Forelimb muscle (tissue), 1 donor: ENCODE measurements at places on chromosomes 7 and 10.

DNA sequence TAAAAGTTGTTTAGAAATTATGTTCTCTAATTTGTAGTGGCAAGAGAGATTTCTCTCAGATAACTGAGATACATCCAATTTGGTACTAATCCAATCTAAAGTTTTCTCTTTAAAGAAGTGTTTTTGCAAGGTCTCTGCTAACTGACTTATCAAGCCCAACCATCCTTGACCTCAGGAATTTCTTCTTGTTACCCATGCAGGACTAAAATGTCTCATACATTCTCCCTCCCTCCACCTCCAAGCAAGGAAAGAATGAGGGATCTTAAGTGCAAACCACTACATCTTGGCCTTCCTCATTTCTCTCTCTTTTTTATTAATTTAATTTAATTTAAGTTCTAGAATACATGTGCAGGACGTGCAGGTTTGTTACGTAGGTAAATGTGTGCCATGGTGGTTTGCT lies 12.8 kb downstream of the NRAP start:
- DNase-seq, result no peak

- no peak for DNase-seq
Observed at GRCh38 chr10:114024876-114025610, 18.6 kb upstream of the ADRB1 start.

DNA sequence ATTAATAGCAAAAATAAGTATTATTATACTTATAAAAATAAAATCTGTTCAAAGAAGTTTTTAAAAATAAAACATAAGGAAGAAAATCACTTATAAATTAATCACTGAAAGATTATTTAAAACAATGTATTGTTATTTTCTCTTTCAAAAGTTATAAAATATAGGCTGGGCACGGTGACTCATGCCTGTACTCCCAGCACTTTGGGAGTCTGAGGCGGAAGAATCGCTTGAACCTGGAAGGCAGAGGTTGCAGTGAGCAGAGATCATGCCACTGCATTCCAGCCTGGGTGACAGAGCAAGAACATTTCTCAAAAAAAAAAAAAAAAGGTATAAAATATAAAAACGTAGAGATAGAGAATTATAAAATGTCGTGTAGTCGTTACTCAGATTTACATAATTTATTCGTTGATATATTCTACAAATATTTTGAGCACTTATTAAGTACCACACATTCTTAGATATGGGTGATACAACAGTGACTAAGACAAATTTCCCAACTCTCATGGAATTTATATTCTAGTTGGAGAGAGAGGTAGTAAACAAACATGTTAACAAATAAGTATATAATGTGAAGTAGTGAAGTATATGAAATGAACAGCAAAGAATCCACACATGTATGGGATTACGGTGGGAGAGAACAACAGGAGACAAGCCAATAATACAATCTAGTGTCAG lies 1030.0 kb downstream of the SORCS1 start:
- no peak for DNase-seq

DNA sequence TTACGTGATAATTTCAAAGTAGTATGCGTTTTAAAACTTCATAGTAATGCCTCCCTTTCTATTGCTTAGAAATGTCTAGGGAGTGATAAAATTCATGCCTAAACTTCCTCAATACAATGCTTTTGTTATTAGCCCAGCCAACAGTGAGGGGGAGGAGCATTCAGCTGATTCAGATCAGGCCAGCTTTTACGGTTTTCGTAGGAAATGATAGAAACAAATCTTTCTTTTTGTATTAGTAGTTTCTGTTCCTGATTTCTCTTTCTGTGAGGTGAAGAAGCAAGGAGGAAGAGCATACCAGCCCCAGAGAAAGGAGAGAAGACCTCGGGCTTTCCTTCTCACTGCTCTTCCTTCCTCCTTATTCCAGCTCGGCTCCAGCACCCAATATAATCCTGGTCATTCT lies 35.2 kb upstream of the ITPRID1 start:
- DNase-seq, result peak; percentile 22

DNA sequence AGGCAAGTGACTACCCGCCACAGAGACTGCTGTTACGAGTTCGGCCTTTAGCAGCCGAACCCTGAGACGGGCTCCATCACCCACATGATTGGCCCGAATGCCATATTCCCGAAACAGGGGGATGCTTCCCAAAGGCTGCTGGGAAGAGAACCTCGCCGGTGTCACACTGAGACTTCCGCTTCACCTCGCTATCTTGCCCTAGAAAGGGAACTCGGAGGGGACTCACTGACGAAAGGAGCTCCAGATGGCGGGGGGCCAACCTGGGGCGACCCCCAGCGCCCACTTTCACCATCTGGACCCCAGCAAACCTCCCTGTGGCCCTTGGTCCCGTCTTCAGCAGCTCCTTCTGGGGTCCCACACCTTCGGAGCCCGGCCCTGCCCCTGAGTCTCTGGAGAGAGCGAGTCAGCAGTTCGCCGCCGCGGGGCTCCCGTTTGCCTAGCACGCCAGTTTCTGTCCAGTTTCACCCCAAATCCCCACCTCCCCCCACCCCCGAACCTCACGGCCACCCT lies 529 bp downstream of the HPS1 start:
- DNase-seq, result no peak

- DNase-seq, result no peak
Observed at GRCh38 chr10:96130326-96130995, 364 bp downstream of the ZNF518A start.

GRCh38 chr10:62632071-62632809 lies 172.3 kb upstream of the ADO start:
- DNase-seq, result no peak

DNA sequence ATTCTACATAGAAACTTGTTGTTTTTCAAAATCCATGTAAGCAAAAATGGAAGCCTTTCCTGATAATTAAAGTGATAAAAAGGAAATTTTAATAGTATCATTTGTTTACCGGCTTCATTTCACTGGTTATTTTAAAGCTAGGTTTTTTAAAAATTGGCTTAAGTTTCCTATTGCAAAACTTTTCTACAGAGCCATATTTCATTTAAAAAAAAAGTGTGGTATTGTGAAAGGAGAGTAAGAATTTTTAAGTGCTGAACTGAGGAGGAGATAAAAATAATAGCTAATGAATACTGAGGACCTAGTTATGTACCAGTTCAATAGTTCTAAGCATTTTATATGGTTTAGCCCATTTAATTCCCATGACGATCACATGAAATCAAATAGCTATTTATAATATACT lies 172.2 kb upstream of the COL1A2 start:
- DNase-seq, result no peak

DNA sequence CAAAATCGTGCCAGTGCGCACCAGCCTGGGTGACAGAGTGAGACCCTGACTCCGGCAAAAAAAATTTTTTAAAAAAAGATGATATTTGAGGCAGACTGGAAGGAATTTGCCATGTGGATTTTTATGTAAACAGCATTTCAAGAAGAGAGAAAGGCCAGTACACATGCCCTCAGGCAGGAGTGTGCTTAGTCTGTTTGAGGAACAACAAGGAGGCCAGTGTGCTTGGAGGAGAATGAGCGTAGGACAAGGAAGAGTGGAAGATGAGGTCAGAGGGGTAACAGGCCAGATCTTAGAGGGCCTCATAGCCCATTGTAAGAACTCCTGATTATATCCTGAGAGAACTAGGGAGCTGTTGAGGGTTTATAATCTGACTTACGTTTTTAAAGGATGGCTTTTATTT lies 17.2 kb upstream of the STRIP2 start:
- no peak for DNase-seq

GRCh38 chr10:93032105-93032808 lies 28.3 kb upstream of the CYP26C1 start:
- no peak for DNase-seq

GRCh38 chr10:67657775-67658174 lies 38.2 kb downstream of the CTNNA3 start:
- no peak for DNase-seq

DNA sequence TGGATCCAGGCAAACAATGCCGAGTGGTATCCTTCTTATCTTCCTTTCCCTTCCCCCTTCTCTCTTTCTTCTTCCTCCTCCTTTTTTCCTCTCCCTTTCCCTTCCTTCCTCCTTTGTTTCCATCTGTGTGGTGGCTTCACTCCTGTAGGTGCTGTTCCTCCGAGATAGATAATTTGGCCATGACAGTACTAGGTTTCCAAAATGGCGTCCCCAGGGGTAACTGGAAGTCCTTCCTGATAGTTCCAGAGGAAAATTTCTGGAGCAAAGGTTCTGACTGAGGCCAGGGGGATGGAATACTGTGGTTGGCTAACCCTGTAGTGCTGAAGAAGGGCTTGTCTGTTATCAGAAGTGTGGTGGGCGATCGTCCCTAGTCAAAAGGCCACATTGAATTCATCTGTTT lies 52.5 kb upstream of the CCDC6 start:
- DNase-seq, result no peak

GRCh38 chr7:2157473-2158279 lies 75.1 kb downstream of the MAD1L1 start:
- no peak for DNase-seq

DNA sequence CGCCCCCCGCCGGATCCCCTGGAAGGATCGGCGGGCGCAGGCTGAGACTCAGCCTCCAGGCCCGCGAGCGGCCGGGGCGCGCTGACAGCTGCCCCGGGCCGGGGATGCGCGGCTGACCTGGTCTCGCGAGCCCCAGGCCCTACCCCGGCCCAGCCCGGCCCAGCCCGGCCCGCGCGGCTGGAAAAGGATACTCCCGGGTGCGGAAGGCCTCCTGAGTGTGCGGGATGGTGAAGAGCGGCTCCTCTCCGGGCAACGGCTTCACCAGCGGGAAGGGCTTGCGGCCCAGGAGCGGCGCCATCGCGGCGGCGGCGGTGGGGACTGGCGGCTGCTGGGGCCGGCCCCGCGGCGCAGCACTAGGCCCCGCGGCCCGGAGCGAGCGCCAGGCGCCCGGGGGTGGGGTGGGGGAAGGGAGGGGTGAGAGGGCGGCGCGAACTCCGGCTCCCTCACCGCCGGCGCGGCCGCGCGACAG lies 423 bp downstream of the BAZ1B start:
- DNase-seq, result no peak

- DNase-seq, result no peak
Observed at GRCh38 chr10:86849181-86849894, 92.9 kb downstream of the BMPR1A start.

DNA sequence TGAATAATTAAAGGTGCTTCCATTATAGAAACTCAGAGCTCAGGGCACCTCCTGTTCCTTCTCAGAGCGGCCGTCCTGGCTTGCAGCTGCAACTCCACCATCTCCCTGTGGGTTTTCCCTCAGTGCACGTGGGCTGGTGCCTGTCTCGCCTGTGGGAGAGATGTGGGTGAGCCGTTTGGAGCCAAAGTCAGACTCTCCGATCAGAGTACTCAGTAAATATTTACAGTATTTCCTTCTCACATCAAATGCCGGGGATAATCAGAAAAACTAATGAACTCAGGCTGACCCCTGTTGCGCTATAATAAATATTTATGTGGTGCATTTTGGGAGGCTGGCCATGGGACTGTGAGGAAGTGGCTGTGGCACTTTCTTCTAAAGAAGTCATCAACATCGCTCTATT lies 155.8 kb upstream of the HABP2 start:
- DNase-seq, result no peak

DNA sequence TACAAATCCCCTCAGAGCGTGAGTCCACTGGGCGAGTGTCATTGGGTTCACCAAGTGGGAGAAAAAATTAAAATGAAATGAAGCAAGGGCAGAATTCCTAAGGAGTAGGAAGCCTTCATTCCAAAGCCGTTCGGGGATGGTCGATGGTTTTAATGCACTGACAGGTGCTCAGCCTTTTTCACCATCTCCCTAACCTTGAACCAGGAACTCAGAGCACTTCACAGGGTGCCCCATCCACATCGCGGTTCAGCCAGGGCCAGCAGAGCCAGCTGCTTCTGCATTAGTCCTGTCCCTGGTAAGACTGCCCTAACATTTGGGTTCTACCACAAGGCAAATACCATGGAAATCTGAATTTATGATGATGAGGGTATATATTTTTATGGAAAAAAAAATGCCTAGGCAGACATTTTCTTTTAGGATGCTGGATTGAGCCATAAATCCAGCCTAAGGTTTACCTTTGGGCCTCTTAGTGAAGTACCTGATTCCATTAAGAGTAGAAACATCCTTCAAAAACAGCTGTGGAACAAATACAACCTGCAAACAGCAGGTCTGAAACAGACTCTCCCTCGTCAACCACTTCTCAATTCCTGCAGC lies 203.5 kb upstream of the RNF32 start:
- no peak for DNase-seq

DNA sequence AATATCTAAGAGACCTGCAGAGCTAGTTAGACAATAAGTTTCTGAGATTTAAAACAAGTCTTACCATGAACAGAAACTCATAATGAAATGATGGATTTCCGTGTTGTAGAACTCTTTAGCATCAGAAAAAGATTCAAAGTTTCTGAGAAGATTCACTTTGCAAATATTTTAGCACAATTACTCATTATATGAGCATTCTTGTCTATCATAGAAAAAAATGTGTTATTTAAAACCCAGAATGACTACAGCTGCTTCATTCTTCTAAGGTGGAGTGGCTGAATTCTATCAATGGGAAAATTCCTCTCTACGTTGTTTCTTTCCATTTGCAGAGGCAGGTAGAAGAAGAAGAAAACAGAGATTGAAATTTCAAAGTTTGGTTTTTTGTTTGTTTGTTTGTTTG lies 21.0 kb upstream of the RALA start:
- DNase-seq, result no peak

- DNase-seq, result no peak
Observed at GRCh38 chr7:106070201-106070551, 41.9 kb downstream of the SYPL1 start.

- DNase-seq, result no peak
Observed at GRCh38 chr7:33640741-33641140, 264.6 kb upstream of the BMPER start.

GRCh38 chr10:97869091-97870042 lies 19.7 kb downstream of the GOLGA7B start:
- no peak for DNase-seq

- no peak for DNase-seq
Observed at GRCh38 chr7:139771001-139771956, 6.5 kb downstream of the HIPK2 start.

GRCh38 chr10:3496138-3496537 lies 288.9 kb downstream of the KLF6 start:
- DNase-seq, result no peak

DNA sequence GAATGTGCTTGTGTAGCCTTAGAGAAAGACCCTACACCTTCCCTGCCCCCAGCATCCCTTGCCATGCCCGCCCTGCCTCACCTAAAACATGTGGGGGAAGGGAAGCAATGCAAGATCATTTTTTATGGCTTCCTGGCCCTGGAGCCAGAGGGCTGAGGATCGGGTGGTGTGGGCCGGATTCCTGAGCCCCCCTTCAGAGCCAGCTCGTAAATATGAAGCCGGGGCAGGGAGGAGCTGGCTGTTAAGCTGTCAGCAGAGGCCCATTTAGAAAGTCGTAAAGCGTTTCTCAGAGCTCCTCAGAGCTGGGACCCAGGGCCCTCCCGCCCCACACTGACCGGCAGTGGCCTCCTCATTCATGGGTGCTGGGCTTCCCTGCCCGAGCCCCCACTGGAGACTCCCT lies 23.9 kb downstream of the UNC5B start:
- no peak for DNase-seq

GRCh38 chr10:1187855-1188557 lies 131.8 kb downstream of the WDR37 start:
- DNase-seq, result no peak

DNA sequence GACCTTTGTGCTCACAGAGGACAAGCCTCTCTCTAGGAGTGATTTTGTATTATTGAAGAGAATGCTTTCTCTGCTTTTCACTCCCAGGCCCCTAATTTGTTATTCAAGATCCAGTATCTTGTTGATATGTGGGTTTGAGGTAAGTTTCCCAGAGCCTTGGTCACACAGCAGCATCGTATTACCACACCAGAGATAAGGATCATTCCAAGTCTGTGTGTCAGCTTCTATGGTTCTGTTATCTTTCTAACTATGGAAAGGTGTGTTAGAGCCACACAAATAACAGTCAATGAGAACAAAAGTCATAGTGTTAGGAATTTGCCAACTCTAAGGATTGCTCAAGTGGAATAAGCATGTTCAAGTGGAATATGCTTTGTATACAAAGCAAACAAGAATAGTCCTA lies 1208.3 kb downstream of the GATA3 start:
- DNase-seq, result no peak
